ENCODE measurements at places on chromosomes 7 and 10. TPM values are rescaled to one million over a fixed set of nuclear protein-coding genes. Genes with fewer than 3 reads are reported as not detected.
A peak's percentile ranks its signal among the peaks of the same experiment; 100 is the strongest.

- DNase-seq, result peak; percentile 88
Observed at GRCh38 chr7:116953906-116954838, 871 bp downstream of the ST7 start.

ACTR3C gene
- total RNA-seq, result not detected

- no peak for DNase-seq
Observed at GRCh38 chr10:2414039-2414438, 653.3 kb upstream of the PFKP start.

TMEM176A gene
- not detected for total RNA-seq

LLCFC1 gene
- total RNA-seq, result not detected

ZNF853 gene
- 3.3 TPM for total RNA-seq

GRCh38 chr10:12707461-12708185, 293.9 kb downstream of the CCDC3 start:
- peak; percentile 99 for DNase-seq

PROSER2 gene
- 1.4 TPM for total RNA-seq

DNA sequence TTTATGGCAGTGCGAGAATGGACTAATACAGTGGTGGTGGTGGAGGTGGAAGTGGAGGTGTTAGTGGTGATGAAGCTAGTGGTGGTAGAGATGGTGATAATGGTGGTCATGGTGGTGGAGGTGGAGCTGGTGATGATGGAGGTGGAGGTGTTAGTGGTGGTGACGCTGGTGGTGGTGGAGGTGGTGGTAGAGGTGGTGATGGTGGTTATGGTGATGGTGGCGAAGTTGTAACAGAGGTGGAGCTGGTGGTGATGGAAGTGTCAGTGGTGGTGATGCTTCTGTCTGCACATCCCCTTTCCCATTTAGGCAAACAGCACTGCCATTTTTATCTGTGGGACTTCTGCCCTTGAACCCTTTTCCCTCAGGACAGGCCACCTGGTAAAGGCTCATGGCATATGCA, 7.4 kb upstream of the PTPRN2 start:
- DNase-seq, result peak; percentile 59

MTURN gene
- total RNA-seq, result 7.8 TPM

- no peak for DNase-seq
Observed at GRCh38 chr10:75807456-75807855, 376.0 kb downstream of the LRMDA start.

GRCh38 chr10:17213646-17214349, 12.3 kb upstream of the TRDMT1 start:
- peak; percentile 83 for DNase-seq

DNA sequence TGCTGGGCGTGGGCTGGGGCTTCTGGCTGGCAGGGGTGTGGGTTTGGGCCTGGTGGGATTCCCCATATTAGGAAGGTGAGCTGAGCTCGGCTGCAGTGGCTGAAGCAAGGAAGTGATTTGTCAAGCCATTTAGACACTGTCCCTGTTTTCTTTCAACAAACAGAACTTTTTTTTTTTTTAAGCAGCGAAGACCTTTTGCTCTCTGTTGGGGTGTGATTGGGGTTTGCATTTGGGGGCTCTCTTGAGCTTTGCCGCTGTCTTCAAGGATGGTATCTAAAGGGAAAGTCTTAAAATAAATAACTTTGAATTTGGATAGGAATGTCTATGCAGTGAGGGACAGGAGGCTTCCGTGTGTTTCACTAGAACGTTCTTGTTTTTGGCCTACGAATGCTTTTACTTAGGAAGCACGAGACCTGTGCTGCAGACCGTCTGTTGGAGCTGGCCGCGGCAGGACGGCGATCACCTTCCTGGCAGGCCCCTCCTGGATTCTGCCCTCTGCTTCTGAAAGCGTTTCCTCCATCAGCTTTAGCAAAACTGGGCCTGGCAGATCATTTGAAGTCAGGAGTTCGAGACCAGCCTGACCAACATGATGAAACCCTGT, 43.9 kb downstream of the FOXK1 start:
- no peak for DNase-seq

DPP6 gene
- not detected for total RNA-seq

- DNase-seq, result no peak
Observed at GRCh38 chr7:155533827-155534690, 12.3 kb downstream of the CNPY1 start.

- DNase-seq, result no peak
Observed at GRCh38 chr10:129718548-129719414, 245.3 kb downstream of the EBF3 start.

- peak; percentile 71 for DNase-seq
Observed at GRCh38 chr10:10320956-10321355, 696.7 kb upstream of the CELF2 start.

GHRHR gene
- total RNA-seq, result not detected

DNA sequence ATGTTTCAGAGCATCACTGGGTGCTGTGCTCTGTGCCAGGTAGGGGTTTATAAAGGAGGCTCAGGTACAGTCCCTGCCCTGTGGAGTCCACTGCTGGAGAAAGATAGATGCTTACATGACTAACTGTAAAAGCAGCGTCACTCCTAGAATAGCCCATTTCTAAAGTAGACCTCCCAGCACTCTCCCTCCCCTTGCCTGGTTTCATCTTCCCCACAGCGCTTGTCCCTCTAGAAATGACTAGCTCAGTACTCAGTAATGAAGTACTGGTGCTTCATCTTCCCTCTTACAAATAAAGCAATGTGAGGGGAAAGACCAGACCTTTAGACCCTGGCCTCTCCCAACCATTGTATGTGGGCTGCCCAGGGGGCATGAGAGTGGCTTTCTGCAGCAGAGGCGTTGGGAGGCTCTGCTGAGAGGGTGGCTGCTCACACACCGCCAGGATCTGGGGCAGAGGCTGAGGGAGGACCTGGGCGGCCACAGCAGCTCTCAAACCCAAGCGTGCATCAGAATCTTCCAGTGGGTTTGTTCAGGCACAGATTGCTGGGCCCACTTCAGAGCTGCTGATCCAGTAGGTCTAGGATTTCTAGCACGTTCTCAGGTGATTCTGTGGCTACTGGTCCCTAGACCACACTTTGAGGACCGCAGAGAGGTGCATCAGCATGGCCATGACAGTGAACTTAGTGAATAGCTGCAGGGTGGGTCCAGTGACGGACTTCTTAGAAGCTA, 110.3 kb upstream of the ANLN start:
- peak; percentile 63 for DNase-seq

GRCh38 chr10:21099291-21100062, 202.4 kb upstream of the NEBL start:
- no peak for DNase-seq

GRCh38 chr7:142739923-142740492, 9.3 kb upstream of the PRSS1 start:
- DNase-seq, result no peak

DNA sequence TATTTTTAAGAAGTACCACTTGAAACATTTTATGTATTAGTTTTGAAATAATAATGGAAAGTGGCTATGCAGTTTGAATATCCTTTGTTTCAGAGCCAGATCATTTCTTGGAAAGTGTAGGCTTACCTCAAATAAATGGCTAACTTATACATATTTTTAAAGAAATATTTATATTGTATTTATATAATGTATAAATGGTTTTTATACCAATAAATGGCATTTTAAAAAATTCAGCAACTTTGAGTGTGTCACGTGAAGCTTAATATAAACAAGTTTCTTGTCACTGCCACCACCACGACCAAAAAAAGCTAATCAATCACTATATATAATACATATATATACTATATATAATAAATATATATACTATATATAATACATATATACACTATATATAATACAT, 4.8 kb downstream of the IL6 start:
- peak; percentile 11 for DNase-seq

IL6 gene
- total RNA-seq, result 18.3 TPM

DNA sequence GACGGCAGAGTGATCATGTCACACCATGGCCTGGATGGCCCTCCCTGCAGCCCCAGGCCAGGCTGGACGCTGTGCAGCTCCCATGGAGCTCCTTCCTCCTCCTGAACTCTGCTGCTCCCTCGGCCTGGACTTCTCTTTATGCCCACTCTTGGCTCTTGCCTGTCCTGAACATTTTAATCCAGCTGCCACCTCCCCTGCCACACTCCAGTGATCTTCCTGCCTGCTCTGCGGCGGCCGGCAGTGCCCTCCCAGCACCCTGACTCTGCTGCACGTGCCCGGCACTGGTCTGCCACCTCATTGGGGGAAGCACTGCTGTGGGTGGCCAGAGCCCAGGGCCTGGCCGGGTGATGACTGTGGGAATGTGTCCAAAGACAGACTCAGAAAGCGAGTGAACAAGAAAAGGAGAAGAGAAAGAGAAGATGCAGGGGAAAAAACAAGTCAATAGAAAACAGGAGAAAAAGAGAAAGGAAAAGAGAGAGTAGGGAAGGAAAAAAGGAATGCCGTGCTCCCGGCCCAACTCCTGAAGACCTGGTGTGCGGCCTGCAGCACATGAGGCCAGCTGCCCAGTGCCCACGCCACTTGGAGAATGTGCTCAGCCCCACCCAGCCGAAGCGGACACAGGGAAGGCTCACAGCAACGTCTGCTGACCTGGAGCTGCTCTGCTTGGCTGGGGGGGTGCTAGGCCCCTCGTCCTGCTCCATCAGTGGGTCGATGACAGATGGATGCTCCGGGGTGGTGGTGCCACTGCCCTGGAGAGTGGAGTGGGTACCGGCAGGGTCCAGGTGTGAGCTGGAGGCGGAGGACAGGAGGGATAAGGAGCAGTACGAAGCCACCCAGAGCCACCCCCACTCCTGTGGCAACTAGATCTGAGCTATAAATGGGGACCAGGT, 115.9 kb downstream of the DLG5 start:
- no peak for DNase-seq

GRCh38 chr10:3186368-3186767, 13.8 kb upstream of the PITRM1 start:
- no peak for DNase-seq

DNA sequence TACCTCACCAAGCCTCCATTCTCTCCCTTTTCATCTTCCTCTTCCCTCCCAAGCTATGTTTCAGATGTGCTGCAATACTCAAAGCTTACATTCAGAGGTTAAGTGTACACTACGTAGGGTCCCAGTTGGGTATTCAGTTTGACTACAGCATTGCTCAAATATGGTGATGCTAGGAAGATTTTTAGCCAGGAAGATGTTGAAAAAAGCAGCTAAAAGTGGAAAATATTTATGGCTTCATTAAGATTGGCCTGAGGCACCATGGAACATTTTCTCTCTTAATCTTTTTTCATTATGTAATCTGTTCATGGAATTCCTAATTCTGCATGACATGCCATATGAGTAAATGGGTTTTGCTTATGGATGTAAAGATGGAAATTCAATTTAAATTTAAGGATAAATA, 72.0 kb upstream of the ABCB5 start:
- DNase-seq, result no peak

- DNase-seq, result no peak
Observed at GRCh38 chr10:118394301-118395200, 52.4 kb upstream of the FAM204A start.

- no peak for DNase-seq
Observed at GRCh38 chr7:157375410-157375809, 38.6 kb downstream of the DNAJB6 start.

DNA sequence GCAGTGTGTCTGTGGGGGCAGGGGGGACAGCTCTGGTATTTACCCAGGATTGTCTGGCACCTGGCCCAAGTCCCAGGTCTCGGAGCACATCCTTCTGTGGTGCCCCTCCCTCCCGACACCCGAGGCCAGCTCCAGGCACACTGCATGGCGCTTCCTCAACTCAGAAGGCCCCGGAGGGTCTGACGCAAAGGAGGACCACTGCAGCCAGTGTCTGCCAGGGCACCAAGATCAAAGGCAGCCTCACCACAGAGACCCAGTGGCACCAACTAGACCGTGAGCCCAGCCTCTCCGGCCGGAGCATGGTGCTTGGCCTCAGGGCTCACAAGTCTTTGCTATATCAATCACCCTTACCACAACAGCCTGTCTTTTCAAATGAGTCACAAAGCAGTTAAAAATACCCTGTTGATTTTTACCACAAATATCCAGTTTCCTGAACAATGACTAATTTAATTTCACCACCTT, 99.3 kb upstream of the DDC start:
- peak; percentile 54 for DNase-seq

ANKRD61 gene
- total RNA-seq, result under 0.01 TPM

DNA sequence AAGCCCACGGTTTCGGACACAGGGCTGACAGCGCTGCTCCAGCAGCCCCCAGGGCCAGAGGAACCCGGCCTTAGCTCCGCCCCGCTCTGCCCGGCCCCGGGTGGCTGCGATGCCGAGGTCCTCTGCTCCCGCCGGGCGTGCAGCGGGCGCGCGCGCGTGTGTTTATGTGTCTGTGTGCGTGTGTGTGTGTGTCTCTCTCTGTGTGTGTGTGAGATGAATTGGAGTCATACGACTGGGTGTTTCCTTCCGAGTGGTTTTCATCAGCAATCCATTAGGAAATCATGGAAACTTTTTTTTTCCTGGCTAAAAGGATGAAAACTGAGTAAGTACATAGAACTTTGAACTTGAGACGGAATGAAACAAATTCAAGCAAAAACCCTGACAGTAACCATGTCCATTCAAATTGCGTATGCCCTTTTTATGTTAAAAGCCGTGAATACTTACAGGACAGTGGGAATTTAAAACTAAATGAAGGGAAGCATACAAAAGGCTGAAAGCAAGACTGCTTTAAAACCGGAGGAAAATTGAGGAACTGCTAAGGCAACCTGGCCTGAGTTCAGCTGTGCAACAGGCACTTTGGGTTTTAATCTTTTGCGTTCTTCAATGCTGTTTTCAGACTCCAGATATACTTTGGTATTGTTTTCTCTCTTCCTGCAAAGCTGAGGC, at the start of gene CPED1:
TSS of gene CPED1 (plus strand) at position 121 of the 666 bp plus-strand sequence. CDS start 911 bp downstream, outside the sequence.
- peak; percentile 90 for DNase-seq

GRCh38 chr10:77333610-77334340, 303.8 kb downstream of the KCNMA1 start:
- peak; percentile 73 for DNase-seq

SGMS1 gene
- total RNA-seq, result 26.7 TPM

HSPA12A gene
- 16.1 TPM for total RNA-seq

DNA sequence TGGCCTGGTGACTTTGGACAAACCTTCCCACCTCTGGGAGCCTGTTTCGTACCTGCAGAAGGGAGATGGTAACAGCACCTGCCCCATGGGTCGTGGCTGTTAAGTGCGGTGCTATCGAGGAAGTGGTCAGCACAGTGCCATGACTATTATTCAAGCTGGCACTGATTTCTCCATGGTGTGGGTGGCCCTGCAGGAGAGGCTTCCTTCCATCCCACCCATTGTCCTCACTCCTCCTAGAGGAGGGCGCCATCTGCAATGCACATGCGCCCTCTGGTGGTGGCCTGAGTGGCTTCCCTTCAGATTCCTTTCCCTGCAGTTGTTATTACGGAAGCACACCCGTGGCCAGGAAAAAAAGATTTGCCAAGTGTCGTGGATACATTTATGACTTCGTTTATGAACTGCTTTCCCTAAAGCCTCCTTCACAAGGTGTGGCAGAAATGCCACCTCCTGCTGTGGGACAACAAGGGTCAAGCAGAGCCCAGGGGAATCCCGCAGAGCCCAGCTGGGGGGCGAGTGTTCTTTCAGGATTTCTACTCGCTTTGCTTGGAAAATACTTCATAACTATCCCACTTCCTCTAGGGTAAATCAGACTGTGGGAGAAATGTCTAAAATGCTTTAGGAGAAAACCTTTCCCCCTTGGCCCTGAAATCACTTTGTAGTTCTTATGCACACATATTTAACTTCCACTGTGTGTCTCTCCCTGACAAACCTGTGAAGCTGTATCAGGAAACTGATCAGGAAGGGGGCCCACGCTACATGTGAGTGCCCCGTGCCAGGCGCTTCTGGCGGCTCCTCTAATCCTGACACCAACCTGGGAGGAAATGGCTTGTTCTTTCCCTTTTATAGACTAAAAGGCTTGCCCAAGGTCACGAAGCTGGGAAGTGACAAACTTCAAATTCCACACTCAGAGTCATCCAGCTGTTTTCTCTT, 98.0 kb upstream of the ANLN start:
- DNase-seq, result peak; percentile 83

PTF1A gene
- not detected for total RNA-seq

GRCh38 chr7:12694817-12695216, 7.4 kb downstream of the ARL4A start:
- DNase-seq, result no peak
